Stimulated activated CD8-positive, alpha-beta memory T cell treated with anti-CD3 and anti-CD28 coated beads, Interleukin-15, amount 100 ng/mL, for 4 hours (primary cell): ENCODE measurements at places on chromosomes 4 and X.

GRCh38 chr4:15233264-15233597 lies 194.6 kb upstream of the C1QTNF7 start:
- DNase-seq = no peak

GRCh38 chr4:65302145-65302544 lies 368.1 kb downstream of the EPHA5 start:
- no peak for DNase-seq

GRCh38 chrX:15151267-15152186 lies 118.4 kb downstream of the ASB9 start:
- DNase-seq = no peak

DNA sequence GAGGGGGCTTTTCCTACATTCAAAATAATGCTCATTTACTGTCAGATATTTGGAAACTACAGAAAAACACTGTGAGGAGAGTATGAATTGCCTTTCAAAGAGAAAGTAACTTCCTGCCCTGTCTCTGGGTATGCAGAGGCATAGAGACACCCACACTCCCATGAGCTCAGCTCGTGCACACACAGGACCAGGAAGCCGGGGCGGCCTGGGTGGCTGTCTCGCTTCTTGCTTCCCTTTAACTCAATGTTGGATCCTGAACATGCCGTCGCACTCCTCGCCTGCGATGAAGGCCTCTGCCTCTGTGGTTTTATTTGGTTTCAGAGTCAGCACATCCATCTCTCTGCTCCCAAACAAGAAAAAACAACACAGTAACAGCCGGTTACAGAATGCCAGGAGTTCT lies 40.1 kb upstream of the GPR78 start:
- no peak for DNase-seq

GRCh38 chrX:8048466-8048865 lies 121.3 kb upstream of the PNPLA4 start:
- DNase-seq = no peak

DNA sequence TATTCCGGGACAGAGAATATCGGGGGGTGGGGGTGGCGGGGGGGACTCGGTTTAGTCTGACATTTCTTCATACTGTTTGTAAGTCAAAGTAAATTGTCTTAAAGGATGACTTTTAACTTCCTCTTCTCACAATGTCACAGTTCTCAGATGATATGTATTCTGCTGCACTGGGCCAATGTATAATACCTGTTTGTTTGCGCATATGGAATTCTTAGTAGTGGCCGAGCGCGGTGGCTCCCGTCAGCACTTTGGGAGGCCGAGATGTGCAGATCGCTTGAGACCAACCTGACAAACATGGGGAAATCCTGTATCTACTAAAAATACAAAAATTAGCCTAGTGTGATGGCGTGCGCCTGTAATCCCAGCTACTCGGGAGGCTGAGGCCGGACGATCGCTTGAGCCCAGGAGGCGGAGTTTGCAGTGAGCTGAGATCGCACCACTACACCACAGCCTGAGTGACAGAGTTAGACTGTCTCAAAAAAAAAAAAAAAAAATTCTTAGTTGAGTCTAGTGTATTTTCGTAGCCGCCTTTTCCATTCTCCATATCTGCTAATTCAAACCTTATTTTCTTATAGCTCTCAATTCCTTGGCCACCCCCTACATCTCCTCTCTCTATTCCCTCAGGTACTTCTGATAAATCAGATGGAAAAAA lies 851 bp downstream of the POLR2B start:
- DNase-seq = no peak

DNA sequence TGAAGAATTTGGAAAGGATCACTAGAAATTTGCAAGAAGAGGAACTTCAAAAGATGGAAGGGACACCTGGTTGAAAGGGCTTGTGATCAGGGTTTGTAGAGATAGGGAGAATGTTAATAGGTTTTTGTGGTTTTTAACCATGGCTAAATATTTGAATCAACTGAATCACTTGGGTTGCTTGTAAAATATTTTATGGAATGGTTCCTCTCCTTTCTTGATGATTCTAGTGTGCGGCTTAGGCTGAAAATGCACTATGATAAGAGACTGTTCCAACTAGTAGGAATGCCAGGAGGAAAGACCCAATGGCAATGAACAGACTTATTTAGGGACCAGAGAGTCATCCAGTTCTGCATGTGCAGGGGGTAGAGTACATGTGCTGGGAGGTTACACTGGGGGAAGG lies 408.2 kb downstream of the ARHGAP24 start:
- DNase-seq = no peak

GRCh38 chrX:45372151-45372550 lies 171.5 kb upstream of the DIPK2B start:
- DNase-seq = no peak

DNA sequence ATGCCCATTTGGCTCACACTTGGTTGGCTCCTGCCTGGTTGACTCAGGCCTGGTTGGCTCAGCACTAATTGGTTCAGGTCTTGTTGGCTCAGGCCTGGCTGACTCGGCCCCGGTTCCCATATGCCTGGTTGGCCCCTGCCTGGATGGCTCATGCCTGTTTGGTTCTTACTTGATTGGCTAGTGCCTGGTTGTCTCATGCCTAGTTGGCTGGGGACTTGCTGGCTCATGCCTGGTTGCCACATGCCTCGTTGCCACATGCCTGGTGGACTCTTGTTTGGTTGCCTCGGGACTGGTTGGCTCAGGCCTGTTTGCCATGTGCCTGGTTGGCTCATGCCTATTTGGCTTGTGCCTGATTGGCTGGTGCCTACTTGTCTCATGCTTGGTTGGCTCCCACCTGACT lies 103.7 kb downstream of the APOOL start:
- no peak for DNase-seq

DNA sequence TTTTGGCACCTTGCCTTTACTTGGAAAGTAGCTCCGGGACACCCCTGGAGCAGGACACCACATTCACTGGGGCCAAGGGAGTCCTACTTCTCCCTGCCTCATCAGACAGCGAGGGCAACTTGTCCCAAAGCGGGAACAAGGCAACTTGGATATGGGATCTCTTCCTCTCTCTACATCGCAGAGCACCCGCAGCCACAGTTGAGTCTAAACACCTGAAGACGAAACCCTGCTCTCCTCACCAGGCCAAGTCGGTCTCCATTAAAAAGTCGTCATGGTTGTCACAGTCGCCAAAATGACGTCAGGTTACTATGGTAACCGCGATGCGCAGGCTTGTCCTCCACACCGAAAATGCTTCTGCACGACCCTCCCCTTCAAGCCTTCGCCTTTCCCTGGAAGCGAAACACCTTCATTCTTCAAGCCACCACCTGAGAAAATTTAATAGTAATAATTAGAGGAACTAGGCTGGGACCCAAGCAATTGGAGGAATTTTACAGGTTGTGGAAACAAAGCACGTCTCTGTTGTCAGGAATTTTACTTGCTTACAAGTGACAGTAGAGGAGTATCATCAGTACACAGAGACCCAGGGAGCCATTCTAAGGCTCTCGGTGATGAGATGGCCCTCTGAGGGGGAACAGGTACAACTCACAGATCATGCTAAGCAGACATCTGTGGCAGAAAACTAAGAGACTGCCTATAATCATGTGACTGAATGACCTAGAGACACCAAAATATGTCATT lies 30.5 kb upstream of the TCEAL4 start:
- DNase-seq = peak; percentile 4

GRCh38 chrX:41542135-41542534 lies 95.0 kb downstream of the NYX start:
- DNase-seq = no peak

DNA sequence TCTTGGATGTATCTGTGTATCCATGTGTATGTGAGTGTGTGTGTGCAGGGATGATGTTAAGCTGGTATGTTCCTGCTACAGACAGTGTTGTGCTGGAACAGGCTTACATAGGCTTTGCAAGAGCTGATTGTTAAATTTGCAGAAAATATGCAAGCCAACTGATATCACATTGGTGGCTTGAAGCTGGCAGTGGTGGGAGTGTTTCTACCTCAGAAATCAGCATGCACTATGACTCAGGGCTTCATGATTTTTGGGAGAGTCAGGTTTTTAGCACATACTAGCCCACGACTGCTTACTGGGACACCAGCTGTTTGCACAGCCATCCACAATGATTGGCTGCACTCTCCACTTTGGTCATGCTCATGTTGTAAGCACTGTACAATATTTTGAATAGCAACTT lies 261.8 kb downstream of the DHX15 start:
- no peak for DNase-seq

- DNase-seq = no peak
Observed at GRCh38 chrX:132664273-132664672, 175.4 kb upstream of the MBNL3 start.

DNA sequence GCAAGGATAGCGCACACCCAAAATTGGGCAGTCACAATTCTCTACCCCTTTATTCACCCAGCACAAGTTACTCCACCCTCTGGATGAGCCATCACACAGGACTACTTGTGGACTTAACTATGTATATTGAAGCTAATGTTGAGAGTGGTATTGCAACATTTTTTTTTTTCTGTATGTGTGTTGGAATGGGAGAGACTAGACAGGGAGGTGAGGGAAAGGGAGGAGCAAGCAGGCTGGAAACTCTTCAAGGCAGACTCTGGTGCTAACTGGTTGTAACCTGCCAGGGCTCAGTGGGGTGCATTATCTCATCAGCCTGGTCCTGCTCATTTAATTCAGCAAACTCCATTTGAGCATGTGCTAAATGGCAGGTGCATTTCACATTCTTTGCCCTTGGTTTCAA lies 18.4 kb upstream of the CWH43 start:
- no peak for DNase-seq

DNA sequence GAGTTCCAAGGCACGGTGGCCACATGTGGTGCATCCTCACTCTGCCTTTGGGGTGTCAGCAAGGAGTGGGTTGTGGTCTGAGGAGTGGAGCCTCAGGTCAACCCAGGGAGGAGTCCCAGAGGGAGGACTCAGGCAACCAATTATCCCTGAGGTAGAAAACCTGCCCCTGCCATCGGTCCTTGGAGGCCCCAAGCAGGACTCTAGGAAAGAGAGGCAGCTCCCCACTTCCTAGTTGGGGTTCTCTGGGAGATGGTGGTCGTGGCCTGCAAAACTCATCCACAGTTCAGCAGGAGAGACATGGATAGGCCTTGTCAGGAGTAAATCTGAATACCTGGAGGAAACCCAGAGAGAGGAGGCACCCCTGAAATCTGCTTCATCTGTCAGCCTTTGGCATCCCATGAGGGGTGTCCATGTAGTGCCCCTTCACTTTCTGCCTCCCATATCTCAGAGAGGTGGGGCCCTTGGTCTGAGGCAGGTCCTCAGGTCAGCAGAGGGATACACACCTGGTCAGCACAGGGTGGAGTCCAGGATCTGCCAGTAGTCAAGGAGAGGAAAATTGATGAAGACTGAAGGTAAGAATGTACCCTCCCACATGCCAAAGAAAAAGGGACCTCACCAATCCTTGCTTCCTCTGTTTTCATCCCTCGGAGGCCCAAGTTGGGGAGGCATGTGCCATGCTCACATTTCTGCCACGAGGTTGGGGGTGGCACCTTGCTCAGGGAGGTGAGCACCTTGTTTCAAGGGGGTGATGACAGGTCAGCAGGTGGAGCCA lies 1.6 kb downstream of the MAGEA11 start:
- no peak for DNase-seq

DNA sequence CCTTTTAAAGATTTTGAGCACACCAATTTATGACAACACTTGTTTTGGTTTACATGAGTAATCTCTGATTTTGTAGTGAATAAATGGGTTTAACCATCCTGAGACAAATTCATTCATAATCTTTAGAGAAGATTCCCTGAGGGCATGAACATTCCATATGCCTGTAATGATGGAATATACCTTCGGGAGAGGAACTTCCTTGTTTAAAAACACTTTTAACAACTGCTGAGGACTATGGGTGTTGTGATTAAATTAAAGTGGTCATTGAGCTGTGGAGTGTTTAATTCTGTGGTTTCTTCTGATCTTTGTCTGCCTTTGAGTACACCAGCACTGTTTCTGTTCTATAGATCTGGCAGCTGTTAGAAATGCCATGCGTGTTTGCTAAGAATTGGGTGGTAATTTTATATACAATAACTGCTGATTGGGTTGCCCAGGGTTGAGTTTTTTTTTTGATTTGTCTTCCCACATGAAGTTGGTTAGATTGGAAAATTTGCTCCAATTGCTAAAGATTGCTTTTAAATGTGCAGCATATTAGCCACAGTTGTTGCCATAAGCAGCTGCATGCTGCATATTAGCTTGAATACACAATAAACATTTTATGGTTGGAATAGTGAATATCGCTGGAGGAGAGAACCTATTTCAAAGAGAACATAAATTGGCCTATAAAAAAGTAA lies 86.8 kb downstream of the DCLK2 start:
- no peak for DNase-seq

DNA sequence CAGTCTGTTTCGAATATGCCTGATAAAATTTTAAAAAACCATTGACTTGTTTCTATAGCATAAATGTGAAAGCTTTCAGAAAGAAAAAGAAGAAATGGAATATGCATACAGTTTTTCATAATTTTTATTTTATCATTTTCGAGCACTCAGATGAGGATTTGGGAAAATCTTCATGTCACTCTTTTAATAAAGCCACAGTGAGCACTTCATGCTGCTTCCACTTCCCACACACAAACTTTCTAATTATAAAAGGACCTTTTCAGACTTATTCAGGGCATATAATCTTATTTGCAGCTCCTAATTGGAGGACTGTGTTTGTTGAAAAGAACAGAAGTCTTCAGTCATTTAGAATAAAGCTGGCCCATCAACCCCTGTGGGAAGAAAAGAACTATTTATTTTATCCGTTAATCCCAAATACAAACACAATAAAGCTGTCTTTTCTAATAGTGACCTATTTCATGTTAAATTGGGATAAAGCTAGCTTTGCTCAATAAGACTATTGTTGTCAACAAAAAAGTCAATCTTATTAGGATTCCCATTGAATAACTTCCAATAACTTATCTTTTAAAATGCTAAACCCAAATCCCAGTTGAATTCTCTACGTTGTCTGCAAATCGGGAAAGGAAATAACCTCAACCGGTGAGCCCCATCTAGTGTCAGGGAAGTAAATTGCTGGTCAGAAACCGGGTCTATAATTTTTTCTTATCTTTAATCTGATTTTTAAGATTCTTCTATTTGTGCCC lies 211.5 kb downstream of the PDGFRA start:
- DNase-seq = no peak

DNA sequence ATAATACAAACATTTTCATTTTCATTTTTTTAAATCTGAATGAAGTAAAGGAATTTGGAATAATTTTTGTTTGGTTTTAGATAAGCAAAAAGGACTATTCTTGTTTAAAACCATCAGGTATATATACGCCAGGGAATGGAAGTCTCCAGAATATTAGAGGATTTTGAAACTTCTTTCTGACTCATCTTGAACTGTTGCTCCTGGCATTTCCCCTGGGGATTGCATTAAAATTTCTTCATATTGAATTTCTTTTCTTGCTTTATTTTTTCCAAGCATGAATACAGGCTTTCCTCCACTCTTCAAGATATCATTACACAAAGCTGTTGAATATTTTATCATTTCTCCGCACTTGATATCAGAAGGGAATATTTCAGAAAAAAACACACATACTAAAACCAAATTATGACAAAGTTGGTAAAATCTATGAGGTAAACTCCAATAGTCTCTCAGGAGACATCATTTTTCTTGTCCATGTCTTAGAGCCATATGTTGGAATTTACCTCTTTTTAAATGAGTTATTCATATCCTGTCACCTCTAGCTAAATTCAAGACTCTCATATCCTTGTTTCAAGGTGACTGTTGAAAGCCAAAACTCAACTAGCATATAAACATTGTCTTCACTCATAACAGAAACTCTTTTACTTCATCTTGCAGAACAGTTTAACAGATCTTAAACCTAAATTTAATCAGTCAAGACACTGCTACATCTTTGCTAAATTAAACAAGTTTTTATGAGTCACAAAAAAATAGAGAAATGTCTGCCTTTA lies 20.7 kb upstream of the CSN1S1 start:
- DNase-seq = no peak

GRCh38 chr4:176302283-176303275 lies 17.2 kb upstream of the SPCS3 start:
- DNase-seq = no peak
